Glutamatergic neuron (in vitro differentiated cells): ENCODE measurements at places on chromosomes 11 and 22.

DNA sequence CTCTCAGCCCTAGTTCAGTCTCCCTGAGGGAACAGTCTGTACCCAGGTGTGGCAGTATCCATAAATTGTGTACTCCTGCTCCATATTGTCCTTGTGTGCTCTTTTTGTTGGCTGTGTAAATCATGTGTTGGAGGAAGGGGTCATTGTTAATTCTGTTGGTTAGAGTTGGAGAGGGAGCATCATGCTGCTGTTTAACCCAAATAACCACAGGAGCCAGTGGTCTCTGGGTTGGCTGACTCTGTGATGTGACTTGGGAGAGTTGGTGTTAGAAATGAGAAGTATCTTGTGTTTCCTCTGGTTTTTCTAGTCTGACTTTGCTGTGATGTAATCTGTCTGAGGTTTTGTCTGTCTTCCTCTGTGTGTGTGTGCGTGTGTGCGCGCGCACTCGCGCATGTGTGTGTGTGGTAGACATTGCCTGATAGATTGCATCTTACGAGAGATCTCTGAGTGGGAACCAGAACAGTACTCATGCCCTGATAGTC is 30.5 kb downstream of the CTNND1 start:
- DNase-seq = no peak

DNA sequence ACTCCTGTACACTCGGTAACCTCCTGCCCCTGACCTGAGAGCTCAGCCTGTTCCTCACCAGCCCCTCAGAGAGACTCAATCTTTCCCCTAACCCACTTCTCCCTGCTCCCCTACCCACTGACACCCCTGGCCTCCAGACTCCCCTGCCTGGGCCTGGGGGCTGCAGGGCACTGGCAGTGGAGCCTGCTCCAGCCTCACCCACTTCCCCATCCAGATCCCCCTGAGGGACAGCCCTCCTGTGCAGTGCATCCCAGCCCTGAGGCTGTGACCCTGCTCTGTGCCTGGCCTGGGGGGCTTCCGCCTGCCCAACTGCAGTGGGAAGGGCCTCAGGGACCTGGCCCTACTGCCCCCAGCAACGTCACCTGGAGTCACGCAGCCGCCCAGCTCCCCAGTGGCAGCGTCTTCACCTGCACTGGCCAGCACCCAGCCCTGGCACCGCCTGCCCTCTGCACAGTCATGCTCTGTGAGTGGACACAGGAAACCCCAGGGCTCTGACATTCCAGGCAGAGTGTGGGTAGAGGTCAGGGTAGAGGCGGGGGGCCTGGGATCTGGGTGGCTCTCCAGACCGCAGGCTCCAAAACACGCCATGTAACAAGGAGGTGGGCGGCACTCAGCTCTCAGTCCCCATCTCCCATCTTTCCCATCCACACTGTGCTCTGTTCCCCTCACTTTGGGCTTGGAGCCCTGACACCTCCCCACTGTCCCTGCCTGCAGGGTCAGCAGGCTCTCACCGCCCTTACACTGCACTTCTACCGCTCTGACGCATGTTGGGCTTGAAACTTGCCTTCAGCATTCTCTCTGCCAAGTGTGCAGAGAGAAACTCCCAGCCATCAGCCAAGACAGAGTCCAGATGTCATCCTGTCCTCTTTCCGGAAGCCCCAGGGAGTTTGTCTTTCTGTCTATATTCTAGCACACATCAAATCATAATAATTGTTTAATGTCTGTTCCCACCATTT is 5.1 kb downstream of the VSIG10L2 start:
- no peak for DNase-seq

GRCh38 chr11:65713212-65713969 is 1.3 kb downstream of the KAT5 start:
- no peak for DNase-seq

DNA sequence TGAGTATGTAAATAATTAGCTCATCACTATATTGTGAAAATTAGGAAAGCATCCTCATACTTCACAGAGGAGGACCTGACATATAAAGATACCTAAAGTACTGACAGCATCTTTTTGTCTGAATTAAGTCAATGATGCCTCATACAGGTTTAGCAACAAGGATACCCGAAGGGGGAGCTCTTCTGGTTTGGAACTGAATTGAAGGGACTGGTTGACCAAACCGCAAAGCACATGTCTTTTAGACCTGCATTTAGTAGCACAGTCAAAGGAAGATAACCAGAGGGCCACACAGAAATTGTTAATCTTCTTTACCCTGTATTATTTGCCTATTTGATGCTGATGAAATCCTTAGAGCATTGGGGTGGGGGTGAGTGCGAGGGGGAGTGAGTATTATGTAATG is 12.9 kb upstream of the WT1 start:
- no peak for DNase-seq

GRCh38 chr11:39144351-39145130 is 2314.9 kb downstream of the LRRC4C start:
- no peak for DNase-seq

GRCh38 chr11:9716275-9717039 is 52.6 kb downstream of the SWAP70 start:
- no peak for DNase-seq

- DNase-seq = no peak
Observed at GRCh38 chr22:39931251-39931650, 28.9 kb upstream of the TMA7B start.

DNA sequence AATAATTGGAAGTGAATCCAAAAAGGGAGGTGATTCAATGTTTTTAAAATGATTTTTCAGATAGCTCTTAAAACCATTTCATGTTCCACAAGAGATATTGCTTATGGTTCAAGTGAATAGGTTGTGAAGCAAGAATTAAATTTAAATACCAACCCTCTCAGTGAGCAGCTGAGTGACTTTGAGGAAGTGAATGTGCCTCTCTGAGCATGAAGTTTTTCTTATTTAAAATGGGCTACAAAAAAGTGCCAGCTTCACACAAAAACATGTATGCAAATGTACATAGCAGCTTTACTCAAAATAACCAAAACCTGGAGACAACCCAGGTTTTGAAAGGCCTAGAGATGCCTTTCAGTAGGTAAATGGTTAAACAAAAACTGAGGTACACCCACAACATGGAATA is 35.5 kb upstream of the GAB4 start:
- DNase-seq = no peak

DNA sequence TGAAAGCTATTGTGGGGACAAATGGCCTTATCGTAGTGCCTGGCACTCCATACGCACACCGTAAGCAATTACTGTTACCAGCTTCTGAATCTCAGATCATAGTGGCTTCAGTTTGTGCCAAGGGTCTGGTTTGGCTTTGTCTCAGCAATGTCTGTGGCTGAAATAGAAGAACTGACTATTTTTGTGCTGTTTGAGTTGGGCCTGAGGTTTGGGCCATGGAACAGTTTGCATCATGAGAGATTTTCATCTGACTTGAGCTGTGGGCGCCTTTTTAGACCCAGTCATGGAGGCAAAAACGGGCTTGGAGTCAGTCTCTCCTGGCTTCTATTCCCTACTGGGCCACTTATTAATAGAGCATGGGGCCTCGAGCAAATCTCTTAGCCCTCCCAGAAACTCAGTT is 121.1 kb upstream of the CRYBB3 start:
- no peak for DNase-seq

DNA sequence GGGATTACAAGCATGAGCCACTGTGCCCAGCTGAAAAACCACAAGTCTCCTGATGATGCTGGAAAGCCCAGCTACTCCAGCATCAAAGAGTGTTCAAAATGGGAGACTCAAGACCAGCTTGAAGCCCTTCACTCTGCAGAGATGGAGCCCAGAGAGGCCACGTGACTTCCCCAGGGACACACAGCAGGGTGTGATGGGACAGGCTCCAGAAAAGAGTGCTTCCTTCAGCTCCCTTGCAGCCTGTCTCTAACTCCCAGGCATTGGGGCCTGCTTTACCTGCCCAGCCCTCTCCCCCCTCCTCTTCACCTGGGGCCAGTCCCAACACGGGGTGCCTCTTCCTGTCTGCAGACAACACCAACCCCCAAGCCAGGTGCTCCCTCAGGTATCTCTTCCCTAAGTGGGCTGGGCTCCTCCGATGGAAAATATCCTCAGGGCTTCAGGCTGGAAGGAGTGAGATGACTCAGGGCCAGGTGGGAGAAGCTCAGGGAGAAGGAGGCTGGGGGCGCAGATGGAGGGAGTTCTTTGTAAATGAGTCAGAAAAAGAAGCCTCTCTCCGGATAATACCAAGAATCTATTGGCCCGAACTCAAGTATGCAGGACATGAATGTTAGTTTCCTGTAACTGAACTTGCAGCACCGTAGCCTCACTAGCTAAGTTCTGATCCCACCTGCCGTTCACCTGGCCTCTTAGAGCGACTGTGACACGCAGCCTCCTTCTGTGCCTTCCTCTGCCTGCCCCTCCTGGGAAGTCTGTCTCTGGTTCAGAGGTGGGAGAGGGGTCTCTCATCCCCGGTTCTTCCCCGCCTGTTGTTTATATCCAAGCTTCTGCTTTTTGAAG is 326.6 kb downstream of the MN1 start:
- DNase-seq = peak; percentile 8

GRCh38 chr22:50169181-50169759 is 1.3 kb upstream of the PANX2 start:
- DNase-seq = peak; percentile 31

DNA sequence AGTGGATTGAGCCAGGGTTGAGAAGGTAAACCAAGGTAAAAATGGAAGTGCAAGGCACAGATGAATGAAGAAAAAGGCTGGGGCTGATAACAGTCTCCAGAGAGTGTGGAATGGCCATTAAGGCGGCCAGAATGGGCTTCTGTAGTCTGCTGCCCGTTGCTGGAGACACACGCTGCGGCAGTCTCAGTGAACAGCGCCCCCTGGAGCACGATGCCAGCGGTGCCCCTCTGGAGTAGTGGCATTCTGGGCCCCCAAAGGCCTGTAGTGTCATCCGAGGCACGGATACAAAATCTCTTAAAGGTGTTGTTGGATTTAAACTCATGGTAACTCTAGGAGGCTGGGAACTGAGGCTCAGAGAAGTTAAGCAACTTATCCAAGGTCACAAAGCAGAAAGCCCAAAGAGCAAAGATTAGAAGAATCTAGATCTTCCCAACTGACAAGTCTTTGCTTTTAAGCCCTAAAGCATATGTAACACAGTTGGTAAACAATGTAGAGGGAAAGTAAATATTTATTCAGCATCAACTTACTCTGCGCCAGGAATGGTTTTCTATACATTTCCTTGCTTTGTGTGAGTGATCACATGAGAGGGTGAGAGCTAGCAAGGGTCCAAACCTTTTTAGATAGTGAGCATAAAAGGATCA is 18.2 kb downstream of the KCNJ1 start:
- peak; percentile 87 for DNase-seq

DNA sequence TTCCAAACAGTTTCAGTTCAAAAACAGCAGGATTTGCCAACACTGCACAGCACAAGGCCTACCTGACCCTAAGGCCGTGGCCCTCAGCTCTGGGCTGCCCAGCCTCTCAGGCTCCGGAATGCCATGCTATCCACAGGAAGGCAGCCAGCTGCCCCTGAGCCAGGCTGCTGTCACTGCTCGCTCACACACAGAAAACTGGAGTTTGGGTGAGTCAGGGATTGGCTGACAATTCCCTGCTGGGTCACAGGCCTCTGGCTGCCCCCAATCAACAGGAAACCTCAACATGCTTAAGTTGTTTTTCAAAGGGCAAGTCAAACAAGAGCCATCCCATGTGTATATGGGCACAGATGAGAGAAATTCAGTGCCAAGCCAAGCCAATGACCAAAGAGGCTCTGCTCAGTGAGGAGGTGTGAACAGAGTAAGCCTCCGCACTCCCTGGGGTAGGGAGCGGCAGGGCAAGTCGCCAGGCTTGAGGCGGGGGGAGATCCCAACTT is 50.2 kb downstream of the RPL27A start:
- DNase-seq = no peak

- no peak for DNase-seq
Observed at GRCh38 chr11:122128146-122128545, 12.1 kb upstream of the BLID start.

- no peak for DNase-seq
Observed at GRCh38 chr11:96219981-96220623, 122.9 kb downstream of the MAML2 start.

GRCh38 chr11:88206751-88207150 is 31.5 kb upstream of the RAB38 start:
- DNase-seq = no peak

DNA sequence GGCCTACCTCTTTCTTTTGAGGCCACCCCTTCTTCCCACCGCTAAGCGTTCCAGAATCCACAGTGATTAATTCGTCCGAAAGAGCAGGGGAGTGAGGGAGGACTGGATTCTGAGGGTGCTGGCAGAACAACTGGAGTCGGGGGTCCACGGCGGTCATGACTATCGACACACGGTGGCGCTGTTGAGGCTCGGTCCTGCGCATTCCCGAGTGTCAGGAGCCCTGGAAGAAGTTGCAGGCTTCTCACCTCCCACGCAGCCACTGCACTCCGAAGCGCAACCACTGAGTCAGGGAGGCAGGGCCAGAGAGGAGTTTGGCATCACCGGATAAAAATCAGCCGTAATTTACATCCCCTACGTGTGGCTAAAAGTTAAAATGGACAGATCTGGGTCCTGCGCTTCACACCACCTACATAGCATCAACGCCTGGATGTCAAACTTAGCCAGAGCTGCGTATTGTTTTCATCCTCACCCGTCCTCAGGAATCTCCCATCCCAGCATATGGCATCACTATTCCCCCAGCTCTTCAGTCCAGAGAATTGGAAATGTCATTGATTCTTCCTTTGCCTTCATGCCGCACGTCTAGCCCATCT is 10.7 kb upstream of the CTSF start:
- peak; percentile 89 for DNase-seq

- DNase-seq = no peak
Observed at GRCh38 chr22:50218153-50218995, 17.6 kb downstream of the SELENOO start.

- no peak for DNase-seq
Observed at GRCh38 chr11:73366265-73366610, 10.0 kb upstream of the RELT start.

DNA sequence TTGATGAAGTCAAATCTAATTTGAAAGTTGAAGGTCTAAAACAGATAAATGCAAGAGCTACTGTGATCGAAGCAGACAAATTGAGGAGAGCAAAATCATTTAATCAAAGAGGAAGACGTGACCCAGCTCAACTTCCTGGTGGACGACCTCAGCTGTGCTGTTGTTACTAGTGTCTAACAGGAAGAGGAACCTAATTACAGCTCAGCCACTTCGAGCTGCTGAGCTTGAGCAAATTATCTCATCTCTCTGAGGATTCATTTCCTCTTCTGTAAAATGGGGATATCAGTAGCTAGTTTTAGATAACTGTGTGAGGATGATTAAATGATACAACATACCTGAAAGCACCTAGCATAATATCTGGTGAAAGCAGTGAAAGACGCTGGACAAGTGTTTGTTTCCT is 48.6 kb upstream of the OLFML1 start:
- no peak for DNase-seq

DNA sequence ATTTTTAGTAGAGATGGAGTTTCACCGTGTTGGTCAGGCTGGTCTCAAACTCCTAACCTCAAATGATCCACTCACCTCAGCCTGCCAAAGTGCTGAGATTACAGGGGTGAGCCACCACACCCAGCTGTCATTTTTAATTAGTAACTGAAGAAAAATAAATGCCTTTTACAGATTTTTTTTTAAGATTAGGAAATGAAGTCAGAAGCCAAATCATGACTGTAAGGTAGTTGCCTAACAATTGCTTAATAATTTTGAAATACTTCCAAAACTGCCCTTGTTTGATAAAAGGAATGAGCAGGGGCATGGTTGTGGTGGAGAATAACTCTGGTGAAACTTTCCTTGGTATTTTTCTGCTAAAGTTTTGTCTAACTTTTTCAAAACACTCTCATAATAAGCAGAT is 98.9 kb upstream of the SLC5A12 start:
- no peak for DNase-seq
